ACHN (cell line): ENCODE measurements at places on chromosomes 5 and 9.
A peak's percentile ranks its signal among the peaks of the same experiment; 100 is the strongest.

- no peak for DNase-seq
These were observed 2.0 kb downstream of the HAVCR2 start for GRCh38 chr5:157106630-157107461.

DNA sequence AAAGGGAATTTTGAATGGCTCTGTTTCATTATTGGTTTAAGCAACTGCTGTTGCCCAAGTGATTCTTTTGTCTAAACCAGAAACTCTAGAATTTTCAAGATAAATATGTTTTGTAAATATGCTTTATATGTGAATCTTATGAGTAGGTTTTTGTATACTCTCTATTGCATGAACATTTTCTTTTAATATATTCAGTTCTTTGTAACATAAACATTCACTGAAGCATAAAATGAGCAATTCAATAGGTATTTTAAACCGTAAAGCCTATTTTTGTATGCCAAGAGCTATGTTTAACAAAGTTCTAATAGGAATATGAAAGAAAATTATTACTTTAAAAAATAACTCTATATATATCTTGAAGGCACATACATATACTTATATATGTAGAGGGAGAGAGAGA is 293.1 kb downstream of the PSAT1 start:
- DNase-seq, result no peak

DNA sequence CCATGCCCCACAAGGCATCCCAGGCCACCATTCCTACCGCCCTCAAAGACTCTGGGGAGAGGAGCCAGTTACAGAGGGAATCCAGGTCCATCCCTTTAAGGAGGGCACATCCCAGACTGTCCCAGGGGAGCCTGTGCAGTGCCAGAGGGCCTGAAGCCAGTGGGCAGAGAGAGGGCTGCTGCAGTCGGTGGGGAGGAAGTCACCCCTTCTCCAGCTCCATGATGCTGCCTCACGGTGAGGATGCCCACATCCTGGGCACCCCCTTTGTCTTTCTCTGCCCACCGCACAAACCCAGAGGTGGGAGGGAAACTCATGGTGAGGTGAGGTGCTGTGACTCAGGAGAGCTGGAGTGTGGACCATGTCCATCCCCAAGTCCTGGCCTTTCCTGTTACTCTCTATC is 26.2 kb upstream of the ANKRD33B start:
- no peak for DNase-seq

DNA sequence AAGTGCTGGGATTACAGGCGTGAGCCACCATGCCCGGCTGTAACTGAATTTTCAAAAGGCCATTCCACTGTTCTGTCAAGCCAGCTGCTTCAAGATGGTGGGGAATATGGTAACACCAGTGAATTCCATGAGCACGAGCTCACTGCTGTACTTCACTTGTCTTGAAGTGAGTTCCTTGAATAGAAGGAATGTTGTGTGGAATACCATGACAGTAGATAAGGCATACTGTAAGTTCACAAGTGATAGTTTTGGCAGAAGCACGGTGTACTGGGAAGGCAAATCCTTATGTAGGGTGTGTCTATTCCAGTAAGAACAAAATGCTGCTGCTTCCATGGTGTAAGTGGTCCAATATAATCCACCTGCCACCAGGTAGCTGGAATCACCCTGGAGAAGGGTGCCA is 6.6 kb upstream of the PRXL2C start:
- DNase-seq, result peak; percentile 47

GRCh38 chr9:81393985-81394811 is 295.1 kb downstream of the TLE1 start:
- no peak for DNase-seq

DNA sequence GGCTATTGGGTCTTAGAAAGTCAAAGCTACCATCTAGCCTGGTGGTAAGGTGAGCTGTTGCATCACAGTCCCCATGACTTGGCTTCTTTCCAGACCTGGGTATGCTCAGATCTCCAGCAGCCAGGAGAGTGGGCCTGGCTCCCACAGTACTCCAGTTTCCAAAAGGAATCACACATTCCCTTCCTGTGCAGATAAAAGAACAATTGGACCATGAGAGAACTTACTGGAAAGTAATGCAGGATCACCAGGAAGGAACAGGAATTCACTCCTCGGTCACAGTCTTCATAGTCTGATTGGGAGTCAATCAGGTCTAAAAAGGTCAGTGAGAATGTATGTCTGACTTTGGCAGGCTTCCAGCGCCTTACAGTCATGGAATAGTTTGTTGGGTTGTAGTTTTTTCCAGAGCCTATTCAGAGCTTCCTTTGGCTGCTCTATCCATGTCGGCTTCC is 47.8 kb upstream of the CD180 start:
- no peak for DNase-seq

GRCh38 chr5:33641744-33642505 is 201.2 kb downstream of the TARS1 start:
- DNase-seq, result no peak

- no peak for DNase-seq
These were observed 566.0 kb upstream of the DMAC1 start for GRCh38 chr9:8365466-8366160.

DNA sequence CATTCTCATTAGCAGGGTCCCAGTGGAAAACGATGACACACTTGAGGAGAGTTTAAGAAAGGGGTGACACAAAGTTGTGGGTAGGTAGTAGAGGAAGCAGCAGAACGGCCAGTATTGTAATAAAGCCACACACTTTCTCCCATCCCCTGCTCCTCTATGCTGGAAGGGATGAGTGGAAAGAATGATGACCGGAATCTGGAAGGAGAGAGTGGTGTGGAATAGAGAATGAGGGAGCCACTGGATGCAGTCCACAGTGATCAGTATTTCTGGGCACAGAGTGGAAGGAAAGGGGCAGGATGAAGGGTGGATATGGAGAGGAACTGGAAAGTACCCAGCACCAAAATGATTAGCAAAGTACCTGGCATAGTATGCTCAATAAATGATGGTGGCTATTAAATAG is 133.8 kb upstream of the DAB2 start:
- no peak for DNase-seq

GRCh38 chr5:68776381-68776780 is 317.4 kb upstream of the SLC30A5 start:
- DNase-seq, result no peak

- DNase-seq, result no peak
These were observed 65.8 kb downstream of the ANKRD33B start for GRCh38 chr5:10629682-10630081.

GRCh38 chr5:103093727-103094126 is 26.2 kb downstream of the GIN1 start:
- no peak for DNase-seq

DNA sequence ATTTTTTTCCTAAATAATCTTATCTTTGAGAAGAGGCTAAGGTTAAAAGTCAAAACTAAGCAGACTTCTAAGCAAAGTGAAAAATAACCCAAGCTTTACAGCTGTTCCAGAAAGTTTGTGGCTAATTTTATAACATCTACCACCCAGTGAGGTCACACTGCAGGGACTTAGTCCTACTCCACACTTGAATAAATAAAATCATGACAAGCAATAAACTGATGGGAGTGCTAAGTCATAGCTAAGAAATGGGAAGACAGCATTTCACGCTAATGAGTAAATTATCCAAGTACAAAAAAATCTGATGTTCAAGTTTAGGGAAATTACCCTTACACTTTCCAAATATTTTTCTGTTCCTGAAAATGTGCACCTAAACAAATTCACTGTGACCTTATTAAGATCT is 47.7 kb downstream of the ZNF608 start:
- DNase-seq, result no peak

DNA sequence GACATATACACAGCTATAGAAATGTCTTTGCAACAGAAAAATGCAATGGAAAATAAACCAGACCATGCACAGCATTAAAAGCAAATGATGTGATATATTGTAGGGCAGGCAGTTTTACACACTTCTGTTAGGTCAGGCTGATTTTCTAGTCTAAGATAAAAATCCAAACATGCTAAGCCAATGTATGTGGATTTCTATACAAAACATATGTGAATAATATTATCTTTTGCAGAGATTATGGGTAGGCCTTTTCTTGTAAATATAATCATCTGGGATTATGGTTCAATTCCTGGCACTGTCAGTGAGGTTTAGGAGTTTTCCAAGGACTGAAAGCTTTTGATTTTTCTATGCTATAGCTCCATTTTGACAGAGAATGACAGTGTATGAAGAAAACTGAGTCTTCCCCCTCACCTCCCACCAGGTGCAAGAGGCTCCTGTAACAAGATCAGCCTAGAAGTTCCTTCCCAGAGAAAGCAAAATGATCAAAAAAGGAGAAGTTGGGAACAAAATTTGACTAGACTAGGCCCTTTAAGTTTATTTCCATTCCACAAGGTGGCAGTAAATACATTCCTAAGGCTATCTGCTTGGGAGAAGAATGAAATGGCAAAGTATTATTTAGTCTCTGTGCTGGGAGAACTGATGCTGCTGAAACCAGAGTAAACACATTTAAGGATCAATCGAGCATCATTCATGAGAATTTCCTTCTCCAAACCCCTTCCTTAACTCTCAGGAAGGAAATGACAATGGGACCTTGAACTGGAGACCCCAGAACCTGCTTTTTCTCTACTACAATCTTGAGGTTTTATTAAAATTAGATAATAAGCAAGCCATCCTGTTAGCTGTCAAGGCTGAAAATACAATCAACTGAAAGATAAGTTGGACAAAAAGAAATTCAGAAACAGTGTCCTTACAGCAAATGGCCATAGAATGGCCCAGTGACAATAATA is 133.0 kb upstream of the TUT7 start:
- DNase-seq, result peak; percentile 33

DNA sequence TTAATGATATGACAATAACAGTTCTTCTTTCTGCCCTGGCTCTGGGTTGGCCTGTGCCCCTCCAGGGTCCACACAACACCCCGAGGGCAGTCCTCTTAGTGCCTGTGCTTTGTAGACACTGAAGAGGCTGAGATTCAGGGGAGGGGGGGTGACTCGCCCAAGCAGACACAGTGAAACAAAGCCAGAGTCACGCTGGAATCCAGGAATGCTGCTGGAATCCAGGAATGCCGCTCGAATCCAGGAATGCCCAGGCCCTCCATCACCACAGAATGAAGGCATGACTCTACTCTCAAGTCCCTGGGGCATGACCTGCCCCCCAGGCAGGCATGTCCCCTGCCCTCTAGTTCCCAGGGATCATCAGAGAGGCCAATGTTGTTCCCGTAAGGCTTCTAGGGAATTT is 73.1 kb downstream of the LRSAM1 start:
- DNase-seq, result peak; percentile 71

DNA sequence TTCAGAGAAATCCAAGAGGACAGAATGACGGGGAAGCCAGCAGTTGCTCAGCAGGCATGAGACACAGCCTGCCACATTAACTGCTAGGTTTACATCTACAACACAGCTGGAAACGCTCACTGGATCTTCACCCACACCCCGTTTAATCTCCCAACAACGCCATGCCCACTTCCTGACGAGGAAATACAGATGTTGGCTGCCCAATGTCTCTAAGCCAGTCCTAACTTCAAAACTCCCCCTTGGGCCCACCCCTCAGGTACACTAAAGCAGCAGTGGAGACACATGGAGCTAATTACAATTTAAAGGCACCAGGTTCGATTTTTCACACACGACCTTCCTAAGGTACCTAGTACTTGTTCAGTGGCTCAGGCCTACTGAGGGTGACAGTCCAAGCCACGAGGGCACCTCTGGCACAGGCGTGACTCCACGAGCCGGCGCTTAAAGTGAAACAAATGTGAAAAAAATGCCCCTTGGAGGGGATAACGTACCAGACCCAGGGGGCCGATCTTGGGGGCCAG is 904 bp downstream of the RPL12 start:
- DNase-seq, result peak; percentile 5

- peak; percentile 65 for DNase-seq
These were observed 65.0 kb upstream of the ANGPTL2 start for GRCh38 chr9:127187231-127187956.

GRCh38 chr5:71645030-71645429 is 57.9 kb downstream of the MCCC2 start:
- DNase-seq, result no peak

- no peak for DNase-seq
These were observed 262.5 kb downstream of the NFIB start for GRCh38 chr9:14051419-14051818.

- DNase-seq, result no peak
These were observed 10.1 kb downstream of the FGF18 start for GRCh38 chr5:171429543-171429910.

DNA sequence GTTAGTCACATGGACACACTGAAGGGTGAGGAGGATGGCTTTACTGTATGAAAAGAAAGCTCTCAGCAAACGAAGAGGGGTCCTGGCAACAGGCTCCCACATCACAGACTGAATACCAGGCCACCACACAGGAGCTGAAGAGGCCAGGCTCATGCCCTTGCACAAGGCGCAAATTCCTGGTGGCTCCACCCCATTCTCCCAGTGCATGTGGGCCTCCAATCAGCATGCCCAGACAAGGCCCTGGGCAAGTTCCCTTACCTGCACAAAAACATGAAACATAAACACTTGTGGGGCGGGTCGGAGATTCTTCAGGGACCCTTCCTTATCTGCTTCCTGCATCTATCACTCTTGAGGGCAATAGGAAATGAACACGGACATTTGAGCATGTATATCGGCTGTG is 935.8 kb upstream of the EDIL3 start:
- DNase-seq, result no peak

DNA sequence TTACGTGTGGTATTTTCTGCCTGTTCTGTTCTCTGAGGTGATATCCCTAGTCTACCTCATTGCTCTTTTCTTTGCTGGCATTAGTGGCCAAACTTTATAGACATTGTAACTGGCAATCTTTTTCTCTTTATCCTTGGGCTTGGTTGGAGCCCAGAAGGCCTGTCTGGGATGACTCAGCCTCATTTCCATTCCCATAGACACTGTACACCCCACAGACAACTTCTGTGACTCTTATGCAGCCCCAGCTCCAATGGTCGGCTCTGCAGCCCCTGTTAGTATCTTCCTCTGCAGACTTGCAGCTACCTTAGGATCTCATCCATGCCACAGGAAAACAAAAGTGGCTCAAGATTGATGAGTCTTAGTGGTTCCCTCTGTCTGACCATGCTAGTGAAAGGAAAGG is 79.8 kb downstream of the CFAP95 start:
- DNase-seq, result no peak

DNA sequence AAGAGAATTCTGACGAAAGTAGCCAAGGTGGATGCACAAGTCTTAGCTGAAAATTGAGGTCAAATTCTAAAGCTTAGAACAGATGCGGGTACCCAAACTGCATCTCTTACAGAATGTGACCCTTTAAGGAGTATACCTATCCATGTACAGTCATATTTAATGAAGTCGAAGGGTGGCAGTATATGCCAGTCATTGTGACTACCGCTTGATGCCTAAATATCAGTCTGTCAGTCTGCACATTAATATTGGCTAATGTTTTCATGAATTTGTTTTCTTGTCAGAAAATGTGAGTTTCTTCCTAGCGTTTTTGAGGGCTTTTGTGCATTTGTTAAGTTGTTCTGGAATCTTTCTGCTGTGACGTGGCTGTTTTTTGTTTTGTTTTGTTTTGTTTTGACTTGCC is 264.5 kb upstream of the ELAVL2 start:
- no peak for DNase-seq

- no peak for DNase-seq
These were observed 6.6 kb downstream of the PTGES start for GRCh38 chr9:129746092-129746777.

DNA sequence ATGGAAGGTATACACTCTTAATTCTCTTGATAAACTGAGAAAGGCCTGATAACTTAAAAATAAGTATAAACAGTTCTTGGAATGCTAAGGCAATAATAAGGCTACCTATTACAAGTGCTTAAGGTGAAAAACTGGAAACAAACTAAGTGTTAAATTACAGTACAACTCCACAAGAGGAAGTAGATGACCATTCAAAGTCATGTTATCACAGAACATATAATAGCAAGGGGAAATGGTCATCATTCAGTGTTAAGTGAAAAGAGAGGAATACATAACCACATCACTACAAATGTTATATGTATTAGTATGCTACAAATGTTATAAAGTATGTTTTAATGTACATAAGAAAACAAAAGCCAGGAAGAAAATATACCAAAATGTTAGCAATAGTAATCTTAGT is 135.9 kb downstream of the CCDC192 start:
- no peak for DNase-seq
